ENCODE measurements at places on chromosomes 3 and 15. TPM values are rescaled to one million over a fixed set of nuclear protein-coding genes. Genes with fewer than 3 reads are reported as not detected.

DNA sequence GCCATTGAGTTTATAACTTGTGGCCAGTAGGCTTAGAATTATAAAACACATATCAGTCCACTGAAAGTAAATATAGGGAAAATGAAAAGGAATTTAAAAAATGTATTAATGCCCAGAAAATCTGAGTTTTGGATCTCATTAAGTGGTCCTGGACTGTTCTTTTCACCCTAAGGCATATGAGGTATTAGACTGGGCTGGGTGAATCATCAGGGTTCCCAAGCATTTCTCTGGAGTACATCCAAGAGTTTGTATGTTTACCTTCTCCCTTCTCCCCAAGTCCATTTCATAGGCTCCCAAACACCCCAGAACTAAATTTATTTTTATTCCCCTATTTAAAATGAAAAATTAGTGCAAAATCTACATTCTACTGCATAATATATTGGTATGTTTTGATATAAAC lies 31.9 kb upstream of the SPTSSB start:
- DNase-seq, result no peak

BTLA gene
- 0.64 TPM for total RNA-seq

- DNase-seq, result no peak
Measured at GRCh38 chr15:63052961-63053698, 10.6 kb downstream of the TPM1 start.

DNA sequence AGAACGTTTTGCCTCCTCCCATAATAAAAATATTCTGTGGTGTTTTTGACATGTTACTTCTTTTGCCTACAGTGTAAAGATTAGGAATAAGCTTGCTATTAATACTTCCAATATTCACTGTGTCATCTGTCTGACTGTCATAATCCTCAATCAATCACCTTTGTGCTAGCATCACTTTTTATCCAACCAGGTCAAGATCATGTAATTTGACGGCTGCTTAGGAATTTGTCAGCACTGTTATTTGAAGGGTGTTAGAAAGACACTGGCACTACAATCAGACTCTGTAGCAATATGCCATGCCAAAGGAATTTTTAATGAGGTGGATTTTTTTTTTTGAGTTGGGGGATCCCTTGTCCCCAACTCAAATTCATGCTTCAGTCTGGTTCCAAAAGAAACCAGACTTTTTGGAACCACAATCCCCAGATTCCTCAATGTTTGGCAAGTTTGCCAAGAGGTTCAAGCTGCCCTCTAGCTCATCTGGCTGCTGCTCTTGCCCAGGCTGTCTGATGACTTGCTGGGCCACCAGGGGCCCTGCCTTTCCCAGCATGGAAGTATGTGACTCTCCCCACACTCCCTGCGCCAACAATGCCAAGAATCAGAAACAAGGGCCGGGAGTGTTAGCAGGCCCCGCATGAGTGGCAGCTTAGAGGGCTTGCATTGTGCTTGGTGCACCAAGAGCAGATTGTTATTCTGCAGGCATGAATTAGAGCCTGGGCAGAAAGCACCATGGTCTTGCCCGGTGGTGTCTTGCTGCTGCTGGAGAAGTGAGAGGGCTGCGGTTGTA lies 58.6 kb upstream of the TSC22D2 start:
- DNase-seq, result no peak

GOLGA8T gene
- total RNA-seq, result not detected

- no peak for DNase-seq
Measured at GRCh38 chr3:106126067-106126845, 257.4 kb upstream of the CBLB start.

DNA sequence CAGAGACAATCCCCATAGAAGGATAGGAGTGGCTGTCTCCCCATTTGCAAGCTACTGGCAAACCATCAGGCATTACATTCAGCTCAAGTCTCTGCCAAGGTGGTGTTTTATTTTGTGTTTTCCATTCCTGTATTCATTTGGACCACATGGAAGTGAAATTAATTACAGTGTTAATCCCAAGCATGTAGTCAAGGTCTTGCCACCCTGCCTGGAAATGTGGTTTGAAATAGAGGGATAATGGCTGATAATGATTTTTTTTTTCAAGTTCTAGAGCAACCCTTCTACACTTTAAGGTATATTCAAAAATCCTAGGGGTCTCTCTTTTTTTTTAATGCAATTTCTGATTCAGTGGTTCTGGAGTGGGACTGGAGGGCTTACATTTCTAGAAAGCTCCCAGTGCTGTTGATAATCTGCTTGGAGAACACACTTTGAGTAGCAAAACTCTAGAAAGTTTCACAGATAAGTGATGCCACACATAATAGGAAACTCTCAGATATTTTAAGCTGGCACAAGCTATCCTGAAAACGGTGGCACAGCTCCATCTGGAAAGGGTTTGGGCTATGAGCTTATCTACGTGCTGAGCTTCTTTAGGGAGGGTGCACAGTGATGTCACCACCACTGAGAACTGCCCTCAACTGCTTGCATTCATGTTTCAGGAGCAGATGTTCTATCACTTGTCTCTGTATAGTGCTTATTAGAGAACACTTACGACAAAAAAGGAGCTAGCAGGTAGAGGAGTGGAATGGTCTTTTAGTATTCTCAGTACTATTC lies 140.1 kb upstream of the IL12A start:
- DNase-seq, result no peak

GRCh38 chr15:37015035-37015434 lies 85.3 kb downstream of the MEIS2 start:
- no peak for DNase-seq

VPS8 gene
- 55.0 TPM for total RNA-seq

- no peak for DNase-seq
Measured at GRCh38 chr15:62138124-62138523, 27.0 kb downstream of the C2CD4B start.

GAP43 gene
- total RNA-seq, result not detected

COMMD4 gene
- 41.5 TPM for total RNA-seq

GRCh38 chr3:28845006-28845324 lies 435.9 kb upstream of the RBMS3 start:
- no peak for DNase-seq

RTP3 gene
- not detected for total RNA-seq

- no peak for DNase-seq
Measured at GRCh38 chr3:2950159-2950558, 160.0 kb downstream of the IL5RA start.

FBXW12 gene
- not detected for total RNA-seq

DNA sequence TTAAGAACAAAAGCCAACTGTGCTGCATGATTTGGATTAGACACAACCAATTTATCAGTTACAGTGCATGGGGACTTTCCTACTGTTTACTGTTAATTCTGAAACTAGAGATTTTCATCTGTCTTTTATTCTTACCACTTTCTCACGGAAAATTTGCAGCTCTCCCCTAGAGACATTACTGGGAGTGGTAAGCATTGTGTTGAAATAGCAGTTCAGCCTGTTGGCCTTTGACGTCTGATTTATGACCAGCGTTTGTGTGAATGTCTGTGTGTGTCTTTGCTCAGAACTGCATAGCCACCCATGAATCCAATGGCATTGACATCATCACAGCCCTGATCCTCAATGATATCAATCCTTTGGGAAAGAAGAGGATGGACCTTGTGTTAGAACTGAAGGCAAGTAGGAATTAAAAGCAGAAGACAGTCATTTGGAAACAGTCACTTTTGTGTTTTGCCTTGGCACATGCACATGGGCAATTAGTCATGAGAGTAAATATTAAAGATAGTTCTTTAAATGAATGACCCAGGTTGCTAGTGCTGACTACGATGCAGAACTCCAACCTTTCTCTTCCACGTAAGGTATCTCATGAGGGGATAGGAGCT lies 202.2 kb upstream of the BHLHE40 start:
- DNase-seq, result no peak

PLSCR5 gene
- total RNA-seq, result not detected

QTRT2 gene
- 21.4 TPM for total RNA-seq

PDIA5 gene
- total RNA-seq, result 17.4 TPM

- DNase-seq, result no peak
Measured at GRCh38 chr15:92947071-92947730, 47.1 kb downstream of the CHD2 start.

GRCh38 chr3:30996467-30996866 lies 102.0 kb upstream of the GADL1 start:
- no peak for DNase-seq

ILDR1 gene
- not detected for total RNA-seq

DNA sequence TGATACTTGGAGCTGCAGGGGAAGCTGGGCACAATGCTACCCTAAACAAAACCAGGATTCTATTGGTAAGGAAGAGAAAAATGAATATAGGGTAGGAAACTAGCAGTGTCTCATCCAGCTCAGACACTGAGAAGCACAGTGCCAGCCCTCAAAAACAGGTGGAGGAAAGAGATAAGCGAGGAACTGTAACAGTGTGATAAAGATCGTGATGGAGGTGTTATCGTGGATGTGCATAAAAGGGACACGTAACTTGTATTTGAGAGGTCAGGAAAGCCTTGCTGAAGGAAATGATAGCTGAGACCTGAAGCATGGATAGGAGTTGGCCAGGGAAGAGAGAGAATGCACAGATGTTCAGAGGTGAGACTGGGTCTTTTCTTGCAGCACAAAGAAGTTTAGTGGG lies 27.4 kb downstream of the MIX23 start:
- DNase-seq, result no peak

DNA sequence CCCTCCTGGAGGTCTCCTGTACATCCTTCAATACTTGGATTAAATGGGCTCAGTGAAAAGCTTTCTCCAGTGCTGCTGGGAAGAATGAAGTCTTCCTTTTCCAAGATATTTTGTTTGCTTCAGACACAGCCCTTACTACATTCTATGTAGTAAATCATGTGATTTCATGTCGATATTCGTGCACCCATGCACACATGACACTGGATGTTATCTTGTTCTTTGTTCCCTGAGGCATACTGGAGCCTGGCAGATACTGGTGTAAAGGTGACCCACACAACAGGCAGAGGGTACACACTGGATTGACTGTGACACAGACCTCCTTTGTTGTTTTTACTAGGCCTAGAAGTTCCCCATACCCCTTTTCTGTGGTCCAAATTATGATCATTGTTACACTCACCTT lies 40.3 kb upstream of the ATP2C1 start:
- DNase-seq, result no peak

OGG1 gene
- total RNA-seq, result 14.4 TPM

GRCh38 chr15:59555696-59556095 lies 55.9 kb upstream of the GCNT3 start:
- no peak for DNase-seq

DNA sequence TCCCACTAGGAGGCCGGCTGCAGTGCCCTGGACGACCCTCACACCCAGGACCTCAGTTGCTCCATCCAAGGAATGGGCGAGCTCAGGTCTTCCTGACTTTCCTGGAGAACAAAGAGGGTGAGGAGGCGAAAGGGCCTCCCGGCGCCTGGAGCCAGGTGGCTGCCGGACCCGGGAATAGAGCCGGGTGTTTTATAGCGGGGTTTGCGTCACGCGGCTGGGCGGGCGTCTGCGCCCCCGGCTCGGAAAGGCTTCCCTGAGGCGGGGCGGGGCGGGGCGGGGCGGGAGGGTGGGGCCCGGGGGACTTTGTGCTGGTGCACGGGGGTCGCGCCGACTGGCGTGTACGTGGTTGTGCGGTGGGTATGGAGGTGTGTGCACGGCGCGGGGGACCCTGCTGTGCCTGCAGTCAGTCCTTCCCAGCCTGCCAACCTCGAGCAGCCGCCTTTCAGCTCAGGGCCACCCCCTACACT lies 4.6 kb upstream of the PRKCD start:
- DNase-seq, result no peak

HRG gene
- not detected for total RNA-seq

ADGRG7 gene
- total RNA-seq, result not detected

KNG1 gene
- not detected for total RNA-seq

DNA sequence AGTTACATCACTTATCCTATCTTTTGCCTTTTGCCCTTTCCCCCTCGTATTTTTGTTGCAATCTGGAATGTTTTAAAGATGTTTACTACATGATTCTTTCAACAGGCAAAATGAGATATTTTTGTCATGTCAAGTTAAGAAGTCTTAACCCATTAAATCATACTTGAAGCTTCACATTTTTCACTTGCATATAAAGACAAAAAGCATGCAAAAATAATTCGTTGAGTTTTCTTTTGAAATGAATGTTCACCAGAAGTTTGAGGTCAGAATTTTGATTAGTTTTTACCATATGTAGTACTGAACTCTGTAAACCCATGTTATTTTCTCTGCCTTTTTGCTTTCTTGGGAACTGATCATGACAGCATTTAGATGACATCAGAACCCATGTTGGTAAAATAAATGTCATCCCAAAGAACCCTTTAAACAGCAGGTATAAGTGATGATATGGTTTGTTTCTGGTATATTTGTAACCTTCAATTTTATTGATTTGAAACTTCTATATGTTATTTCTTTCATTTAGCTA lies 188.5 kb downstream of the GHSR start:
- DNase-seq, result no peak

CCDC54 gene
- total RNA-seq, result not detected

CEMIP gene
- 5.9 TPM for total RNA-seq

DNA sequence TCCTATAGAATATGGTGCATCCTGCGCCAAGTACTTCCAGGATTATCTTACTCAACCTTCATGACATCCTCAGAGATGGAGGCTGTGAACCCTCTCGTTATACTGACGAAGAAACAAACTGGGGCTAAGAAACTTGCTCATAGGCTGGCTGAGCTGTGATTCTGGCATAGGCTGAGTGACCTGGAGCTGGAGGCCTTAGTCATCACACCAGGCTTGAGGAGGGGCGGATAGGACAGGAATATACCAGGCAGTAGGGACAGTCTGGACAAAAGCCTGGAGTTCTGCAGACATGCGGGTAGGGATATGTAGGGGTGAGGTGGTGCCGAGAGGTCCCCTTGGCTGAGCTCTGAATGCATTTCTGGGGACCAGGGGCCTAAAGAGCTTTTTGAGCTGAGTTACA lies 18.1 kb downstream of the HEMK1 start:
- DNase-seq, result no peak

EHD4 gene
- total RNA-seq, result 35.7 TPM

- no peak for DNase-seq
Measured at GRCh38 chr15:68196445-68197169, 8.5 kb downstream of the CALML4 start.

POC1A gene
- total RNA-seq, result 2.8 TPM

DNA sequence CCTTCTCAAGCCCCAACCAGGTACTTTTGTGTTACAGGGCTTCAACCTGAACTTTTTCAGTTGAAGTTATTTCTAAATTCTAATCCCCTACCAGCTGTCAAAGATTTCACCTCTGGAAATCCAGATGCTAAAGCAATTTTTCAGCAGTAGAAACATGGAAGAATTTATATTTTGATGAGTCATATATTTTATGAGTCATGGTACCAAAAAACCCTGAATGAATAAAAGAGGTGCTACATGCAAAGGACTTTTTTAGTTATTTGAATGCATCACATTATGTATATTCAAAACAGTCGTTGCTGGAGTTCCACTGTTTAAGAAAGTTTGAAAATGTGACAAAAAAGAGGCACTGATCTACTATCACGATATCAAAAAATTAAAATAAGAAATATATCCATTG lies 96.0 kb upstream of the ZNF385D start:
- DNase-seq, result no peak

DNA sequence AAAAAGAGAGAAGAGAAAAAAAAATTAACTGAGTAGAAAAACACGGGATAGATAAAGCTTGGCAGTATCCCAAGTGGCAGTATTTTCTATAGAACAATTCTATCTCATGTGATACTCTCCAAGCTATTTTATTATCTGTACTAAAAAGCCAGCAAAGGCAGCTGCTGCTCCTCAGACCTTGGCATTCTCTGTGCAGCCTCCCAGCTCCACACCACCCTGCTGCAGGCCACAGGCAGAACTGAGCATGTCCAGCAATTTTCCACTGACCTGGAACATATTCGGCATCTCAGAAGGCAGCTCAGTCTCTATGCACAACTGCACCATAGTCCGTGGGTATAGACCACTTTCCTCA lies 1161.4 kb downstream of the IGSF11 start:
- no peak for DNase-seq

GRCh38 chr3:189513281-189514117 lies 117.7 kb upstream of the TP63 start:
- no peak for DNase-seq

CYP1A2 gene
- not detected for total RNA-seq

Measured in mesenteric fat pad (tissue), 1 donor.